GM23338 (cell line): ENCODE measurements at places on chromosomes 2 and 18.

- DNase-seq, result no peak
These were observed 41.5 kb downstream of the KCMF1 start for GRCh38 chr2:85012431-85012830.

GRCh38 chr18:25055076-25055475, 296.9 kb downstream of the ZNF521 start:
- no peak for DNase-seq

DNA sequence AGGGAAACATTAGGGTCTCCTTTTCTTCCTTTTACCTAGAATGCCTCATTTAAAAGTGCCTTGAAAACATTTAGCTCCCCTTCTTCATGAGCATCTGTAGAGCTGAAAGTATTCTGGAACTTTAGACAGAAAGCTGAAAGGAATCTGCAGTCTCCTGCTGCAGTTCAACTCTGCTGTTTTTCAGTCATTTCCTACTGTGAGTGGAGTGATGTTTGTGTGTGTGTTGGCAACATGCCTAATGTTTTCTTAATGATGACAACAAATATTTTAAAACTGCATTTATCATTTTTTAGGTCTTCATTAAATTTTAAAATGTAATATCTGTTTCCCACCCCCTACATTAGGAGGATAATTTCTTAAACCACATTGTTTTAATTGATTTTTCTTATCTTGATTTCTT, 66.6 kb downstream of the TWSG1 start:
- DNase-seq, result no peak

DNA sequence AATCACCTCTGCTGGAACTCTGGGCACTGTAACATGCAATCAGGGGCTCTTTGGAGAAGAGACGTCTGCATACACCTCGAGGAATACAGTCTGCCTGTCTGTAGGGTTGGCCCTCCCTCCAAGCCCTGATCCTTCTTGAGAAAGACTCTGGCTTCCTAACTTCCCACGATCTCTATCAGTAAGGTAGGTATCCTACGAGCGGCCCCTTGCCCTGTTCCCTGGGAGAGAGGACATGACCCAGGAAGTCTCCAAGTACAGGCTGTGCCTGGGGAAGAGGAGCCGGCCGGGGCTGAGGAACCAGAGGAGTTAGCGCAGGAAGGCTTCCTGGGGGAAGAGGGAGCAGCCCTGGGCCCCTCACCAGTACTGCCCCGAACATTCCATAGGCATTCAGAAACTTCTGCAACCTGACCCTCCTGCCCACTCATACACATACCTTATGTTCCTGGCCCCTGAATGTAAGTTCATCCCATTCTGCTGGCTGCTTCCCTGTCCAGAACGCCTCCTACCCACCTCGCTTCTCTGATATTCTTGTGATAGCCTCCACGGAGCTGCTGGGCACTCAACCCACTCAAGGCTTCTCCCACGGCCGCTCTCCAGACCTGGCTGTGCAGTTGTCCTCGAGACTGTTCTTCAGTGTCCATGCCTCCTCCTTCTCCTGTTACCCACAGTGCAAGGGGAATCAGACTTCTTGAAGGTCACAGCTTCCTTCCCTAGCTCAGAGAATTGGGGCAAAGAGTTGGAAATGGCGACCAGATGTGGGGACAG, 116.1 kb downstream of the CYP26B1 start:
- peak; percentile 16 for DNase-seq

GRCh38 chr18:68448736-68449135, 266.2 kb downstream of the TMX3 start:
- no peak for DNase-seq
